Natural killer cell treated with Interleukin-12 subunit alpha and Interleukin-12 subunit beta and Interleukin-15 and Interleukin-18, amount 100 ng/mL, for 72 hours (primary cell): ENCODE measurements at places on chromosomes 2 and 18.

GRCh38 chr18:3710712-3711301, 260.8 kb downstream of the TGIF1 start:
- DNase-seq, result no peak

DNA sequence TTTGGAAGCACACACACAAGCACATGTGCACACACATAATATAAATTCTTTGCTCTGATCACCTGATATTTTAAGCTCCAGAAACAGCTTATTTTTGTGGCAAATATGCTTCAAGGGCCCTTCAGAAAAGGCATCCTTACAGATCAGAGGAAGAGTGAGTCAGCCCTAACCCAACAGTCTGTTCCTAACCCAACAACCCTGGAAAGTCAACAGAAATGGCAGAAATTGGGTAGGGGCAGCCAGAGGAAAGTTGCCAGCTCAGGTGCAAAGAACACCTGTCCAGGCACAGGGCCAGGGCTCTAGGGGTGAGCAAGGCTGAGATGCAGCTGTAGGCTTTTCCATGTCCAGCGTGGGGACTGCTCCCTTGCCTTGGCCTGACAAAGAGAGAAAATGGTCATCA, 6.4 kb upstream of the NCKAP5 start:
- DNase-seq, result no peak

DNA sequence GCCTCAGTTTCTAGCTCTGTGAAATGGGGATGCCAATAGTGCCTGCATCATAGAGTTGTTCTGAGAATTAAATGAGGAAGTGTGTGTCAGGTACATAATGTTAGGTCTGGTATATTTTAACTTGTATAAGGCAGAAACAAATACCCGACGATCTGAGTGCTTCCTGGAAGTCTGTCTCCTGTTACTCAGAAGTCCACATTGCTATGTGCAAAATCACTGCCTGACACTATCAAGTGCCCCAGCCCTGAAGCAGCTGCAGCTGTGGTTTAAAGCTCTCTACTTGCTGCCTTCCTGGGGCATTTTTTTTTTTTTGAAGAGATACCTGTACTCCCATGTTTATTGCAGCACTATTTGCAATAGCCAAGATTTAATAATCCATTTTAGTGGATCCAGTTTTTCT, 125.3 kb downstream of the SLC4A3 start:
- DNase-seq, result no peak

- no peak for DNase-seq
Measured at GRCh38 chr2:57821088-57821487, 225.5 kb upstream of the VRK2 start.

DNA sequence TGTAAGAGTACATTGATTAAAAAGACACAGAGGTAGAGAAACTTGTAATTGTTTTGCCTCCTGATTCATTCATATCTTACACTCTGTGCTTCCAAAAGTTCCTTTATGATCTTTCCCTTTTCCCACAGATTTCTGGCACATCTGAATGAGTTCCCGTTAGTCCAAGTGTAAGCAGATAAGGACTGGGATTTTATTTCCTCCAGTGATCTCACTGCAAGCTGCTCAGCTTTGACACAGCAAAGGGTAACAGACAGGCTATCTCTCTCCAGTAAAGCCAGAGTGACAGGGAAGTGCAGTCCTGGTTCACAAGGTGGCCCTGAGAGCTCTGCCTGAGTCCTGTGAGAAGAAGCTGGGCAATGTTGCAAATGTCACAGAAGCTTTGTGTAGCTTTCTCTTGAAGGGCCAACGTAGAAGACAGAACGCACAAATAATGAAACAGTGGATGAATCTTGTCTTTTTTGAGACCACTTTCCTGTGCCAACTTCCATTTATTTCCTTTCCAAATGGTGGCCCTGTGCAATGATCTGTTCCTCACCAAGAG, 32.5 kb upstream of the KCNE4 start:
- no peak for DNase-seq

GRCh38 chr2:48313036-48313877, 216.7 kb upstream of the STON1 start:
- DNase-seq, result no peak

DNA sequence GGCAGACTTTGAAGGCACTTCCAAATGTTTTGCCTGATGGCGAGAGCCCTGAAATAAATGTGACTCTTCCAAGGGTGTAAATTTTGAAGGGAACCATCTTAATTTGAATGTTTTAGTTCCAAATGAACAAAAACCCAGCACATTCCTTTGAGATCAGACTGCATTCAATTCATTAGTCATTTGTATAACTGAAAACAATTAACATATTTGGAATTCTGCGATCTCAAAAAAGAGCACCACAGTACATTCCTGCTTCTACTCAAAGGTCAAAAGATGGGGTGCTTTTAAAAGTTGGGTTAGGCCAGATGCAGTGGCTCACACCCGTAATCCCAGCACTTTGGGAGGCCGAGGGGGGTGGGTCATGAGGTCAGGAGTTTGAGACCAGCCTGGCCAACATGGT, 38.2 kb upstream of the CHRNA1 start:
- no peak for DNase-seq
